ENCODE measurements at places on chromosomes 16 and 17.

DNA sequence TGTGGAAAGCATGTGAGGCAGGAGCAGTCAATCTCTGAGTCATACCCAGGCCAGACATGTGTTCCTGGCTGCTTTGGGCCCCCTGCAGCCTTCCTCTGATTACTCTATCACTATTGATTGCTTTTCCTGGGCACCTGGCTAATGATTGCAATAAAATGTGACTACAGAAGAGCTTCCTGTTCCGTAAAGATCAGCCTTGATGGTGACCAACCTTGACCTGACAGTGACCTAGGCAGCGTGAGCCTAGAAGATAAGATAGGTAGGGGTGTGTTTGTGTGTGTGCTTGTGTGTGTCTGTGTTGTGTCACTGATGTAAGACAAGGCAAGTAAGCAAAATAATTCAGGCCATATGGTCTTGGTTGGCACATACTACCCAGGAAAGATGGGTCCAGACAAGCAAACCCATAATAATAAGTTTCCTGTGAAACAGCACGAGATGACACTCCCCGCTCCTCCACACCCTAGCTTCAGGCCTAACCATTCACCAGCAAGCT is 367.7 kb upstream of the CDH11 start:
- DNase-seq = no peak

DNA sequence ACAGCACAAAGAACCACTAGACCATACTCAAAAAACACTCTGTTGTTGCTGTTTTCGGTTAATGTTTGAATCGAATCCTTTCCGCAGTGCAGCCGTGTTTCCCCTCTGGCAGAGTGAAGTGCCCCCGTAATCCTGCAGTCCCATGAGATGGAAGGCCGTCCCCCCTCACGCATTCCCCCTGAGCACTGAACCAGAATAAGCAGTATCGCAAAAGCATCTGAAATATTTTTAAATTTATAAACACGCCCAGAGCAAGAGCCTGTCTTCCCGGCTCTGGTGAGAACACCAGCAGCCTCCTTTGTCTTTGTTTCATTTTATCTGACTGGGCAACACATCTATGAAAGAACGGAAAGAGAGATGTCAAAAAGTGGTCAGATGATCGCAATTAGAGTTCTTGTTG is 121.0 kb upstream of the ADAMTS18 start:
- DNase-seq = no peak

DNA sequence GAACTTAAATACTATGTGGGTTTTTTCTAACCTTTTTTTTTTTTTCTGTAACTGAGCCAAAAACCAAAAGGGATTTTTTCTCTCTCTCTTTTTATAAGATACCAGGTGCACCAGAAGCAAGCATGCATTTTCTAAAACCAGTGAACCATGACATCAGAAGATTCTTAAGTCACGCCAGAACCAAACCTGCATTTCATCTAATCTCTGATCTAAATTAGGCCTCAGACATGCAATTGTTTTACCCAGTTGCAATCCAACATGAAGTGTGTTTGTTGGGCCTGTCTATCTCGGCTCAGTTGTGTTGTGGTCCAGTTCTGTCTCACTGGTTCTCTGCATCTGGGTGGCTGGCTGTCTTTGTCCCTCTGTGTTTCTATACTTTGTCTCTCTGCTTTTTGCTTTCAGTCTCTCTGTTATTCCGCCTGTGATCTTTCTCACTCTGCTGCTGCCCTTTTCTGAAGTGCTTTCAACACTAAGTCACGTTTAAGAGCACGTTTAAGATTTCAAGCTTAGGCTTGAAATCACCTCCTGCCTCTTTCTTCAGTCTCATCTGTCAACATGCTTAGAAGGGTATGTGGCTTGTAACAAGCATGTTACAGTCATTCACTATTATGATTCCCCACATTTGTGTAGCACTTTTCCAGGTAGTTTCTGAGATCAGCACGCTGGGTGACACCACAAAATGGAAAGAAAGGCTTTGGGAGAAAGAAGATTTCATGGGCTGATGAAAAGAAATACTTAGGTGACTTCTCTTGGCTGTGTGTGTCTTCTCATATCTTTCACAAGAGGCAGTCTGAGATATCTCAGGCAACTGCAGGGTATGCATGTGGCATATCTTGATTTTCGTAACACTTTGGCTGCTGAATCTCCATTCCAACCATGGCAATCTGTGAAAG is 488.9 kb downstream of the SHISA9 start:
- DNase-seq = no peak

- no peak for DNase-seq
Measured at GRCh38 chr16:89004209-89004831, 27.3 kb upstream of the CBFA2T3 start.

GRCh38 chr16:50505714-50506542 is 42.3 kb upstream of the NKD1 start:
- no peak for DNase-seq
